ENCODE measurements at places on chromosomes 3 and 15.

GRCh38 chr3:23130406-23130805, 72.7 kb upstream of the UBE2E2 start:
- DNase-seq: no peak

DNA sequence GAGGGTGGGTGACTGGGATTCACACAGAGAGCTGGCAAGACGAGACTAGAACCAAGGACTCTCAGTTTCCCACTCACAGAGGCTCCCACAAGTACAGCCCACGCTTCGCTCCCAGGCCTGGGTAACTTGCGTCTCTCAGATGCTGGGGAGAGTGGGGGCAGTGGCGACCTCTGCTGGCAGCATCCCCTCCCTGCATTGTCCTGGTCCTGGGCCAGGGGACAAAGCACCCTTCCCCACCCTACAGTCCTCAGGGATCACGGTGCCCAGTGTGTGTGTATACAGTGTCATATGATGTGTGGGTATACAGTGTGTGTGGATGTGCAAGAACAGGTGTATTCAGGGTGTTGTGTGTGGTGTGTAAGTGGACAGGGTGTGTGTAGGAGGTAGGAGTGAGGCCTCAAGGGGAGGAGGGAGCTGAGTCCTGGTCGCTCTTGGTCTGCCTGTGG, 12.8 kb downstream of the VILL start:
- peak; percentile 69 for DNase-seq

- no peak for DNase-seq
These were observed 97.0 kb upstream of the NMNAT3 start for GRCh38 chr3:139774560-139775302.

GRCh38 chr3:124685481-124685880, 44.8 kb upstream of the UMPS start:
- no peak for DNase-seq

DNA sequence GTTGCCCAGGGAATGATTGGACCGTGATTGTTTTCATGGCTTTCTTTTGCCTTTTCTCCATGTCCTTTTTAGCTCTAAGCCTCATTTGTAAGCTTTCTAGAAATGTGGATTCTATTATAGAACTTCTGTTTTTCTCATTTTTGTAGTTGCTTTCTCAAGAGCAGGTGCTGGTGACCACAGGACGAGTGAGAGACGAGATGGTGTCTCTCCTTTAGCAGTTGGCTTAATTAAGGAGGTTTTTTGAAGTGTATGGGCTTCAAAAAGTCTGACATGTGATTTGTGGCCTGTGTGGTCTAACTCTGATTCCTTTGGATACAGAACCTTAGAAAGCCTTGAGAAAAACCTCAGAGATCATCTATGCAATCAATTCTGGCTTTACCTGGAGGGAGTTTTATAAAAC, 292.8 kb downstream of the LPP start:
- no peak for DNase-seq

- peak; percentile 21 for DNase-seq
These were observed 106.7 kb upstream of the TNIK start for GRCh38 chr3:171566803-171567422.

- peak; percentile 77 for DNase-seq
These were observed 205.7 kb upstream of the ZPLD1 start for GRCh38 chr3:102229062-102229655.
